ENCODE measurements at places on chromosomes 3 and 15.

DNA sequence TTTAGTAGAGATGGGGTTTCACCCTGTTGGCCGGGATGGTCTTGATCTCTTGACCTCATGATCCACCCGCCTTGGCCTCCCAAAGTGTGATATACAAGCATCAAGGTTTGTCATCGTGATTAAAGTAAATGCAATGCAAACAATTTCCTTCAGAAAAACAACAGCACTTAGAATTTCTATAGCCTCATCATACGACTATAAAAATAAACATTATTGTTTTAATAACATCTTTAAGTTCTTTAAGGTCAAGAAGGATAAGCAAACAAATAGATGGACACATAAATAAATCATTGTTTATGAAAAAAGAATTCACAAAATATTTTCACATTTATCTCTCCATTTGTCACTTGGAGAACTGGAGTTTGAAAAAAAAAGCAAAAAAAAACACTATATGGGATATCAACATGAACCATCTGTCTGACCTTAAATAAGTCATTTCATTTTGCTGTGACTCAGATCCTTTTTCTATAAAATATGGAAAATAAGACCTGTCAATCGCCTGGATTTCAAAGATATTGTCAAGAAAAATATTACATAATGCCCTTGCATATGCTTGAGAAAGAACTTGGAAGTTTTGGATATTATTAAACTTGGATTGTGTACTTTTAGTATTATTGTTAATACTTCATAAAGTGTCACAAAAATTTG is 642.0 kb upstream of the KCNMB2 start:
- DNase-seq: no peak

DNA sequence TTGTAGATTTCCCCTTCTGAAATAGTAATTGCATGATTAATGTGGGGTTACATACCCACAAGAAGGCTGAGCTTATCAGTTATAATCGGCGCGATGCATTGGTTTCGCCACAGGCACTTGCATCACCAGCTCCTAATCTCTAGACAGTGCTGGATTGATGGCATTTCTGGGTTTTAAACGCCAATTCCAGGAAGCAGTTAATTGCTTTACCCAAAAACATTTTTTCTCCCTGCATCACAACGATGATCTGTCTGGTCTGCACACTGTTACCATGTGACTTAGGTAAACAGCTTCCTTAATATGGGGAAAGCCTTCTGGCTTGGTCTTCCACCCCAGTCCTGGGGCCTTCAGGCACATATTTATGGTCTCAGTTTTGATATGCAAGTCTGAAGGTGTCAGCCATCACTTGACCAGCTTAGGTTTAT is 70.0 kb upstream of the HEG1 start:
- no peak for DNase-seq

GRCh38 chr3:68751888-68752287 is 180.5 kb downstream of the TAFA4 start:
- DNase-seq: no peak

DNA sequence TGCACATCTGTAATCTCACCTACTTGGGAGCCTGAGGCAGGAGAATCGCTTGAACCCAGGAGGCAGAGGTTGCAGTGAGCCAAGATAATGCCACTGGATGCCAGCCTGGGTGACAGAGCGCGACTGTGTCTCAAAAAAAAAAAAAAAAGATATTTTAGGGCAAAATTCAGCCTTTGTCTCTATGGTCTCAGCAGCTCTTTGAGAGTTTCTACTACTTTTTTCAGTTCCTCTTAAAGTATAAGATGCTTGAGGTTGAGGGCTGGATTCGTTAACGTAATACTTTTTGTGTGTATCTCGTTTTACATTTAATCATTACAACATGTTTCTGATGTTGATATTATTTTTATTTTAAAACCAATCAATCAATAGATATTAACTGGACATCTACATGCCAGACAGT is 381.2 kb upstream of the TBL1XR1 start:
- no peak for DNase-seq

GRCh38 chr3:43289401-43289800 is 3.1 kb downstream of the SNRK start:
- DNase-seq: no peak

Data from stimulated activated CD8-positive, alpha-beta memory T cell treated with anti-CD3 and anti-CD28 coated beads, Interleukin-15, amount 100 ng/mL, for 4 hours (primary cell).